ENCODE measurements at places on chromosomes 13 and 19. TPM values are rescaled to one million over a fixed set of nuclear protein-coding genes. Genes with fewer than 3 reads are reported as not detected.

KCNRG gene
- total RNA-seq = 1.5 TPM

CYP2F1 gene
- total RNA-seq = not detected

GRCh38 chr13:77810430-77810829 is 108.2 kb downstream of the EDNRB start:
- H3K36me3 ChIP-seq = no peaks in the 10 kb centered on the region
- no peak overlapping the region for H3K27ac ChIP-seq
- H3K4me1 ChIP-seq = no peaks in the 10 kb centered on the region
- no peaks in the 10 kb centered on the region for H3K27me3 ChIP-seq
- DNase-seq = no peak

DNA sequence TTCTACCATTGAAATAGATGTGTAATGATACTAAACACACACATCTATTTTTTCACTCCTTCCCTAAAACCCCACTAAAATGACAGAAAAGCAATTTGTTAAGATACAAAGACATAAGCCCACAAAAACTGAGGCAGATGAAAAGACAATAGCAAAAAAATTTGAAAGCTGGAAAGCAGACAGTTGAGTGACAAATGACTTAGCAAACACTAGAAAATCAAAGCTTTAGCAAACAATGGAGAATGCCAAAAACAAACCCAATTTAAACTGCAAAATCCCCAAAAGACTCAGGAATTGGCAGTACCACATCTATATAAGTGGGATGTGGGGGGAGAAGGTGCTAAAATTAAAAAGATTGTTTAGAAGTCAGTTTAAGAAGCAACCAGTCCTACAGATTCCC is 9.5 kb downstream of the TSC22D1 start:
- no peak for DNase-seq
- H3K27ac ChIP-seq = no peak overlapping the region
- no peaks in the 10 kb centered on the region for H3K36me3 ChIP-seq
- H3K4me1 ChIP-seq = no peaks in the 10 kb centered on the region

DNA sequence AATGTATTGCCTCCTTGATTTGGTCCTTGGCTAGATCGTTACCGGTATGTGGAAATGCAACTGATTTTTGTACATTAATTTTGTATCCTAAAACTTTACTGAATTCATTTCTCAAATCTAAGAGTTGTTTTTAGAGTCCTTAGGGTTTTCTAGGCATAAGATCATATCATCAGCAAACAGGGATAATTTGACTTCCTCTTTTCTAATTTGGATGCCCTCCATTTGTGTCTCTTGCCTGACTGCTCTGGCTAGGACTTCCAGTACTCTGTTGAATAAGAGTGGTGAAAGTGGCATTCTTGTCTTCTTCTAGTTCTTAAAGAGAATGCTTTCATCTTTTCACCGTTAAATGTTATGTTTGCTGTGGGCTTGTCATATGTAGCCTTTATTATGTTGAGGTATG is 12.0 kb upstream of the CYP2A13 start:
- no peaks in the 10 kb centered on the region for H3K4me1 ChIP-seq
- DNase-seq = no peak
- peaks cover 7% of the 10 kb centered on the region for H3K27me3 ChIP-seq

GRCh38 chr13:44951184-44951583 is 38.1 kb downstream of the NUFIP1 start:
- H3K36me3 ChIP-seq = no peaks in the 10 kb centered on the region
- no peak for DNase-seq
- H3K4me3 ChIP-seq = no peak overlapping the region

Data from upper lobe of right lung (tissue), 1 donor.